ENCODE measurements at places on chromosomes 12 and 14. TPM values are rescaled to one million over a fixed set of nuclear protein-coding genes. Genes with fewer than 3 reads are reported as not detected.

DNA sequence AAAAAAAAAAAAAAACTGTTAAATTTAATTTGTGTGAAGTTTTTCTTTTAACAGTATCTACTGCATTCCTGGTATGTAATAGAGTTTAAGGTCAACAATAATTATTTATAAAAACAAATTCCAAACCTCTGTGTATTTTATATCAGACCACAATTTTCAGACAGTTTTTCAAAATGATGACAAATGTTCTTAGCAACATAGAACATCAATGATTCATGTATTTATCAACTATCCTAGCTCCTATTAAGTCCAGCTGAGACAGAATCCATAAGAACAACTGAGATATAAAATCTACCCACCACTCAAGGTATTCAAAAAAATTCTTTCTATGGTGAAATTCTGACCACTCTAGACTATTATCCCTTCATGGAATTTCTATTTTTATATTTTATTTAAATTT lies 144.5 kb downstream of the EPS8 start:
- no peaks in the 10 kb centered on the region for H3K4me1 ChIP-seq
- peaks cover 3% of the 10 kb centered on the region for H3K36me3 ChIP-seq
- H3K4me3 ChIP-seq = no peak overlapping the region

DNA sequence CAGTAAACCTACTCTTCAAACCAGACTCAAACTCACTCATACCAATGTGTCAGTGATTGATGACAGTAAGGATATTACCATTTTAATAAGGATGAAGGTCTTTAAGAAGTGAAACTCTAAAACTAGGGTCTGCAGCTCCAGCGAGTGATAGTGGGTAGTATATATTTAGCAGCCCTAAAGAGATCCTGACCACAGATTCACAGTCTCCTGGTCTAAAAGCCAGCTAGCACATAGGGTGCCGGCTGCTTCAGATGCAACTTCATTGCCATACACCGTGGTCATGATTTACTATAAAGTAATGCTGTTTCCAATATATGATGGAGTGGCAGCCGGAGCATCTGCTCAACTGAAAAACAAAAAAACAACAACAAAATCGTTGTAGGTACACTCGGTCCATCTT lies 99.6 kb upstream of the MDM1 start:
- DNase-seq = no peak
- no peaks in the 10 kb centered on the region for H3K4me1 ChIP-seq
- no peaks in the 10 kb centered on the region for H3K27me3 ChIP-seq

GRCh38 chr14:82710267-82710841 lies 1176.7 kb upstream of the SEL1L start:
- H3K4me1 ChIP-seq = no peaks in the 10 kb centered on the region
- no peak overlapping the region for H3K27ac ChIP-seq
- no peak overlapping the region for H3K4me3 ChIP-seq

- peak; percentile 3 for DNase-seq
- no peaks in the 10 kb centered on the region for H3K27me3 ChIP-seq
- H3K4me3 ChIP-seq = no peak overlapping the region
- no peak overlapping the region for H3K27ac ChIP-seq
- no peaks in the 10 kb centered on the region for H3K4me1 ChIP-seq
- no peaks in the 10 kb centered on the region for H3K36me3 ChIP-seq
Observed at GRCh38 chr12:74119811-74120362, 417.7 kb upstream of the ATXN7L3B start.

GRCh38 chr12:16586350-16587109 lies 19.4 kb downstream of the LMO3 start:
- H3K4me3 ChIP-seq = no peak overlapping the region
- H3K27ac ChIP-seq = no peak overlapping the region
- H3K4me1 ChIP-seq = no peaks in the 10 kb centered on the region
- no peaks in the 10 kb centered on the region for H3K27me3 ChIP-seq
- DNase-seq = peak; percentile 71

DNA sequence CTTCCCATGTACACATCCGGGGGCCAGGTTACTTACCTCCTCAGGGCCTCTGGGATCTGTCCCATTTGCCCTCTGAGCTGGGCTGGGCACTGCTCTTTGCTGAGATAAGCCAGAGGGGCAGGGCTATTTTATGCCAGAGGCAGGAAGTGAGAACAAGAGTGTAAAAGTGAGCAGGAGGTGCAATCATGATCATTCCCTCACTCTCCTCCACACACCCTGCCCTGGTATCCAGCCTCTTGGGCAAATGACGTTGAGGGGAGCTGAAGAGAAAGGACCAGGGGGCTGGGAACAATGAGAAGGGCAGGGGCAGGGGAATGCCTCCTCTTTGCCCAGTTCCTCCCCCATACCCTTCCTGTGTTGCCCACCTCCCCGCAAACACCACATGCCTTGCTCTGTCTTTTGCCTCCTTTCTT lies 4.2 kb downstream of the LPAR5 start:
- no peaks in the 10 kb centered on the region for H3K4me1 ChIP-seq
- no peak for DNase-seq
- no peak overlapping the region for H3K4me3 ChIP-seq
- H3K36me3 ChIP-seq = no peaks in the 10 kb centered on the region

DNA sequence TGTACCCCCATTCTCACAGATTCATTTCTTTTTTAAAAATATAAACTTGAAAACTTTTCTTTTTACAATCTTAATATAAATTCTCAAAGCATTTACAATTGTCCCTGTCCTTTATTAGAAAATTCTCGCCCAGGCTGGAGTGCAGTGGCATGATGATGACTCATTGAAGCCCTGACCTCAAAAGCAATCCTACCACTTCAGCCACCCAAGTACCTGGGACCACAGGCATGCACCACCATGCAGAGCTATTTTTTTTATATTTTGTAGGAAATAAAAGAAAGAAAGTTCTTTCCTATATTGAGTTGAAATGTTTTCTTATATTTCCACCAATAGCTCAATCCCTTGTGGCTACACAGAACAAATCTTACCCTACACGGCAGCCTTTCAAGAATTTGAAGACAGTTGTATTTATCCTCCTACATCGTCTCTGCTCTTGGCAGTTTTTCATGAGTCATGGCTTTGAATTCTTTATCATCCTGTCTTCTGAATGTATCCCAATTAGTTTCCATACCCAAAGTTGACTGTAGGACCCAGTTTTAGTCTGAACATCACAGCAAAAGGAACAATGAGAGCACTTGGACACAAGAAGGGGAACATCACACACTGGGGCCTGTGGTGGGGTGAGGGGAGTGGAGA lies 52.4 kb downstream of the SYT1 start:
- no peak overlapping the region for H3K27ac ChIP-seq
- H3K4me1 ChIP-seq = no peaks in the 10 kb centered on the region
- H3K4me3 ChIP-seq = no peak overlapping the region
- no peaks in the 10 kb centered on the region for H3K36me3 ChIP-seq
- DNase-seq = peak; percentile 17

DNA sequence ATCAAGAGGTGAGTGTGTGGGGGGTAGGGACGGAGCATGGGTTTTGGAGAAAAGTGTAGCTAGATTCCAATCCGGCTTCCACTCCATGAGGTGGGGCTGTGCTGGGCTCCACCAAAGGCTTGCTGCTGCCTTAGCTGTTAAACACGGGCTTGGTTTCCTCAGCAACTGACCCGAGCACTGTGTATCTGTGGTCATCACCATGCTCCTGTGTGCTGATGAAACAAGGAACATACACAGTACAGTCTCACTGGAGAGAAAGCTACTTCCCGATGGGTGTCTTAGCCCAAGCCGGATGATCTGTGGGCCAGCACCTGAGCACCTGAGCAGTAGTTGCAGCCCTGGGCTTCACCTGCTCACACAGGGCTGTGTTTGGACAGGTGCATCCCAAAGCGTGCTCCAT lies 52.9 kb upstream of the VRK1 start:
- DNase-seq = no peak
- H3K27me3 ChIP-seq = peaks cover 4% of the 10 kb centered on the region
- H3K27ac ChIP-seq = no peak overlapping the region
- H3K4me1 ChIP-seq = no peaks in the 10 kb centered on the region
- no peaks in the 10 kb centered on the region for H3K36me3 ChIP-seq
- no peak overlapping the region for H3K4me3 ChIP-seq

DNA sequence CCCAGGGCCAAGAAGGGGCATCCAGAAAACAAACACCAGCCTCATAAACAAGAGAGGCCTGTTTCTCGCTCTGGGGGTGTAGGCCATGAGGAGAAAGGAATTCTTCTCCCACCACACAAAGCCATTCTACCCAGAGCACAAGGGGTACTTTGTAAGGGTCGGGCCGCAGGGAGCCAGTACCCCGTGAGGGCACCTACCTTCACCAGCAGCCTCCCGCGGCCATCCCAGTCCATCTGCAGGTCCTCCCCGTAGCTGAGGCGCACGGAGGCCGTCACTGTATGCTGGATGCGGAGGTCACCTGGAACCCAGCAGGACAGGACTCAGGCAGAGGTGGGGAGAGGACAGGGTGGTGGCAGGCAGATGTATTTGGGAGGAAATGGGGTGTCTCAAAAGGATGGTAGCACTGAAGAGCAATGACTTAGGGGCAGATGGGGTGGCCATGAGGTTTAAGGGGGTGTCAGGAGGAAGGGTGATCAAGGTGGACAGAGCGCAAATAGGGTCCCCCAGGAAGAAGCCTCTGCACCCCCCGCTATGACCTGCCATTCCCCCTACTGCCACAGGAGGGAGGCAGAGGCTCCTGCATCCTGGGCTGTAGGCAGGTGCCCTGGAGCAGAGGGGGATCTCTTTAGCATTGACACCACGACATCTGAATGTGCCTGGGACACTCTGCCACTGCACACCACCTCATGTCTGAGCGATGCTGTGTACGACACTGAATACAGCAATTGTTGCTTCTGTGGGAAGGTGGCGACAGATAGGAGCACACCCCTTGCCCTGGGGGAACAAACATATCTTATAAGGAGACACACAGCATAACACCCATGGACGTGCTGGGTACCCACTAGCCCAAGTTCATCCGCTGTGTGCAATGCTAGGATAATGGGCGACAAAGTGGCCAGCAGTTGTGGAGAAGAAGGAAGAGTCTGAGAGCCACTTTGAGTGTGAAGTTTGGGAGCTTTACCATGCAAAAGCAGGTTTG lies 61.4 kb downstream of the VWF start:
- H3K4me3 ChIP-seq = no peak overlapping the region
- H3K27me3 ChIP-seq = no peaks in the 10 kb centered on the region
- peak; percentile 34 for DNase-seq

DNA sequence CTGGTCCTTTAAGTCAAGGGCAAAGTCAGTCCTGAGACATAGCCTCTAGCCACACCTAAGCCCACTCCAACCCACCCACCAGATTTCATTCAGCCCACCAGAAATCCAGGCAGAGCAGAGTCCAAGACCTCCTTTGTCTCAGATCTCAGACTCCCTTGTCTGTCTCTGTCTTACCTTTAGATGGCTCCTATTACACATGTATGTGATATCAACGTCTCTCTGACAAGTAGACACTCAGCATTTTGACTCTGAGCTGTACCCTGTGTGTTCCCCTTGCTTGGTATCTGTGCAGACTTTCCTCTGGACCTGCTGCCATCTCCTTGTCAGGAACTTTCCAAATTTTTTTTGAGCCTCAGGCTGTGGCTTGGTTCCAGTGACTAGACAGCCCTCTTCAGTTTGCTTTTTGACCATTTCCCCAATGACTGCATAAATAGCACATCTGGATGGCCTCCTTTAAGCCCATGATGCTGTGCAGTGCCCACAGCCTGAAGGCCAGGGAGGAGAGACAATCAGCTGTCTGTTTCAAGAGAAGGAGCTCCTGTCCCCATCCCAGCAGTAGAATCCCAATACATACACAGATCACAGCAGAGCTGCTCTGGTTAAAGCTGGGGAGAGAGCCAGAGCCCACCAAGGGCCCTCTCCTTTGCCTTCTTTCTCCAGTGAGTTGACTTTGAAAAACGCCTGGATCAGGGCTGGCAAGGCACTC lies 7.0 kb downstream of the POU6F1 start:
- H3K36me3 ChIP-seq = no peaks in the 10 kb centered on the region
- H3K27me3 ChIP-seq = no peaks in the 10 kb centered on the region
- no peak for DNase-seq
- H3K4me1 ChIP-seq = no peaks in the 10 kb centered on the region
- no peak overlapping the region for H3K4me3 ChIP-seq

Gene FAM234B
- 7.1 TPM for polyA plus RNA-seq

Gene SDSL
- 5.6 TPM for polyA plus RNA-seq

Gene PPP1R36
- polyA plus RNA-seq = 0.37 TPM

Gene CMA1
- not detected for polyA plus RNA-seq

Gene NR1H4
- polyA plus RNA-seq = not detected

Gene ANHX
- polyA plus RNA-seq = not detected

Gene LLPH
- polyA plus RNA-seq = 30.5 TPM

Gene LRP10
- polyA plus RNA-seq = 100 TPM
